Activated effector memory CD4-positive, alpha-beta T cell treated with Interleukin-2 at 50 U/mL for 16 hours (primary cell): ENCODE measurements at places on chromosomes 3 and 15.
A peak's percentile ranks its signal among the peaks of the same experiment; 100 is the strongest.

GRCh38 chr15:79673416-79674123, 223.2 kb downstream of the MTHFS start:
- no peak for DNase-seq

DNA sequence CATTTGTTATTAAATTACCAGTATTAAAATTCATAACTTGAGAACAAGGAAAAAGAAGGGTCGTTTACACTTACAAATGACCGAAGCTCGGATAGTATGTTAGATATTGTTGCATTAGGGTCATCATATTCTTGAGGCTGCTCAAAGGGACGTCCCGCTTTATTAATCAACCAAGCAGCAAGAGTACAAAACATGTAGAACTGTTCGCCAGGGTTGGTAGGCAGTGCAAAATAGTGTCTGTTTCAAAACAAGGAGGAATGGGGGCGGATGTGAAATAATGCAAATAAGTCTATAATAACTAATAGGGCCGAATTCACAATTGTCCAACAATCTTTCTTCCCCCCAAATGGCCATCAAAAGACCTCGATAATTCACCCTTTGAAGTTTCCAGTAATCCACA, 2.9 kb downstream of the IFT57 start:
- no peak for DNase-seq

DNA sequence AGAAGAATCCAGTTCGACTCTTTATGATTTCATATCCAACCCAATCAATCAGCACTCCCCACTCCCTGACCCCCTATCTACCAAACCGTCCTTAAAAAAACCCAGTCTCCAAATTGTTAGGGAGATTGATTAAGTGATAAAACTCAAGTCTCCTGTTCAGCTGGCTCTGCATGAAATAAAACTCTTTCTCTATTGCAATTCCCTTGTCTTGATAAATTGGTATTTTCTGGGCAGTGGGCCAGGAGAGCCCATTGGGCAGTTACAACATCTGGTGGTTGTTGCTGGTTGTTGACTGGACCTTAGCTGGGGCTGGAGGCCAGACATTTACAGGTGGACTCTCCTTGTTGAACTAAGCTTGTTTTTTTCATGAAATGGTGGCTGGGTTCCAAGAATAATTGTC, 642.3 kb downstream of the ROBO2 start:
- no peak for DNase-seq

- no peak for DNase-seq
Observed at GRCh38 chr15:90413411-90414379, 25.7 kb downstream of the IQGAP1 start.

GRCh38 chr3:50316657-50317242, 5.8 kb downstream of the HYAL2 start:
- peak; percentile 82 for DNase-seq

DNA sequence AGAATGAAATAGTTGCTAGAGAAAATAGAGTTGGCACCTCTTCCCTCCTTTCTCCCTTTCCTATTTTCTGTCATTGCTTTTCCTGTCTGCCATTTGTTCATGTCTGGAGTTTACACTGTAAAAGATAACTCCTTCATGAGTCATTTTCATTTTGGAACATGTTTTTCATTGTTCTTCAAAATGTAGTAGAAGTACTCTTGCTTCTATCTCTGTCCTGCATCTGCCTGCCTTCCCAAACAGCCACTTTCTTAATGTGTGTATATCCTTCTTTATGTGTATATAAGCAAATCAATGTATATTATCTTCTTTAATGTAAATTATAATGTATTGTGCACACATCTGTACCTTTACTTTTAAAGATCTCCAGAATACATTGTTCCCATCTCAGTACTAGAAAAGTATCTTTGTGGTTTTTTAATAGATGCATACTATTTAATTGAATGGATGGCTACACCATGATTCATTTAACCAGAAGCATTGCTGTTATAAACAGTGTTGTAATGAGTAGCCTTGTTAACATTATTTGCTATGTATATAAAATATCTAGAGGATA, 41.1 kb downstream of the TSC22D2 start:
- DNase-seq: no peak

GRCh38 chr3:48220746-48221145, 2.5 kb upstream of the CAMP start:
- DNase-seq: no peak

- no peak for DNase-seq
Observed at GRCh38 chr3:141313093-141313683, 55.1 kb upstream of the ZBTB38 start.

GRCh38 chr15:62440362-62441105, 275.4 kb upstream of the C2CD4B start:
- no peak for DNase-seq

DNA sequence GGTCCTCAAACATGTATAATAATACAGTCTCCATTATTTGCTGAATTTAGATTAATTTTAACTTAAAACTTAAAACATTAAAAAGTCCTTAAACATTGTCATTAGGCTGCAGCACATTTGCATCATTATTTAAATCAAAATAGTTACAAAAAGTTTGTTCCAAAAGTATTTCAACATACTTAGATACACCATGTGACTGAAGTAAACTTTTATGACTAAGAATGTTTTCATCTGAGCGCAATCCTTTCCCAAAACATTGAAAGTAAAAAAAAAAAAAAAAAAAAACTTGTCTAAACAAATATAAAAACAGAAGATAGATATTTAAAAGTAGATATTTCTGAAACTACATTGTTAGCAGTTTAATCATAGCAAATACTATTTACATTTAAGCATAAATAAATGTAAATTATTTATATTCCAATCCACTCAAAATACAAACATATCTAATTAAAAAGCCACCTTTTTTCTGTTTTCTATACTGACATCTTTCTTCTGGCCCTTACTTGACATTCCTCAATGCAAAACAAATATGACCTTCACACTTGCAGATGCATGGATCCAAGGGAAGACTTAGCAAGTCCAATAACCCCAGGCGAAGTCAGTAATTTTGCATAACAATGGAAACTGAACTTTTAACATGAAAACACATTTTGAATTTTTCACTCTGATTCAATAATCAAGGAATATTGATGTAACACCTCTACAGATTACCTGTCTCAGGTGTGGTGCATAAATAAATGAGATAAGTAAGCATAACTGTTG, 10.3 kb downstream of the FAM227B start:
- DNase-seq: no peak

DNA sequence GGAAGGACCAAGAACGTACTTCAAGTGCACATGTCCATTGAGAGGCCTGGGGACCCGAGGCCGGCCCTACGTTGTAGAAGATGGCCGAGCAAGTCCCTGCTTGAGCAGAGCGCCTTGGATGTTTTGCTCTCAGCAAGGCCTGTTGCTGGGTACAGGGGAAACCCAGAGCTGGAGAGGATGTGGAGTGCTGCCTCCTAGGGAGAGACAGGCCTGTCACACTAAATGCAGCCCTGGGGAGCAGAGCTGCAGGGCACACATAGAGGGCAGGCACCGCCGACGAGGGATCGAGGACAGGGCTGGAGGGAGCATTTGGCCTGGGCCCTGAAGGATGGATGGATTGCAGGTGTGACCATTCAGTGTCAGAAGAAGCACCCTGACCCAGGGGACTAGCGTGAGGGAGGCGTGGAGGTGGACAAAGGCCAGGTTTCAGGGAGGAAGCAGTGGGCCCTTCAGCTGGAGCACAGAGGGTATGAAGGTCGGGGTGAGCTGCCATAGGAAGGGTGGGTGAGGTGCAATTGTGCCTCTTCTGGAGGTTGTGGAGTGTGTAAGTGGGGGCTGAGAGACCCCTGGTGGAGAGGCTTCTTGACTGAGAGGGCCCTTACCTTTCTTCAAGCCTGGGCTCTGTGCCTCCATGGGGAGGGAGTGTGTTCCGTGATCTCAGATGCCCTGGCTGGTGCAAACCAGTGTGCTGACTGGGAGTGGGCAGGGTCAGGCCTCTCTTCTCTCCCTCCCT, 142.4 kb downstream of the CHDH start:
- DNase-seq: no peak

DNA sequence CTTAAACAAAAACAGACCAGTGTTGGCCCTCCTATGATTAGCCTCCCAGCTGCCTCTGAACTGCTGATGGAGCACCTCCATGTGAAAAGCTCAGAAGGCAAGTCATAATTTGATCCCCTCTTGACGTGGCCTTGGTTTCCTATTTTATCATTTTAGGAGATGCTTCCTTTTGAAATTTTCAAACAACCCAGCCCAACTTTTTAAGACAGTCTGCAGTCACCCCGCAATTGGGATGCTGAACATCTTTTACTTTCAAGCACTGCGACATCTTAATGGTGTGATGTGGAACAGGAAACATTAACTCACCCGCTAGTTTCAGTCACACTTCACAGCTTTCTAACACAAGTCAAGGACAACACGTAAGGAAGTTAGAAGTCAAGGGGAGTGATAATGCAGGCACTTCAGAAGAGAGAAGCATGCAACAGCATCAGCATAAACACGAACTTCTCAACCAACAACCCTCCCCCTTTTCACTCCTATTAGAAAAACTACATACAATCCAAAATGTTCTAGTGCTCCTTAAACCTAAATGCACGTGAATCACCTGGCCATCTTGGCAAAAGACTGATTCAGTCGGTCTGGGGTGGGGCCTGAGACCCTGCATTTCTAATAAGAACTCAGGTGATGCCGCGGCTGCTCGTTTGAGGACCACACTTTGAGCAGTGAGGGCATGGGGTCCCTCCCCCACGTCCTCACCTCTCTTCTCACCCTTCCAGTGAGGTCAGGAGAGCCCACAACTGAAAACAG, 161.5 kb downstream of the FOXP1 start:
- no peak for DNase-seq

DNA sequence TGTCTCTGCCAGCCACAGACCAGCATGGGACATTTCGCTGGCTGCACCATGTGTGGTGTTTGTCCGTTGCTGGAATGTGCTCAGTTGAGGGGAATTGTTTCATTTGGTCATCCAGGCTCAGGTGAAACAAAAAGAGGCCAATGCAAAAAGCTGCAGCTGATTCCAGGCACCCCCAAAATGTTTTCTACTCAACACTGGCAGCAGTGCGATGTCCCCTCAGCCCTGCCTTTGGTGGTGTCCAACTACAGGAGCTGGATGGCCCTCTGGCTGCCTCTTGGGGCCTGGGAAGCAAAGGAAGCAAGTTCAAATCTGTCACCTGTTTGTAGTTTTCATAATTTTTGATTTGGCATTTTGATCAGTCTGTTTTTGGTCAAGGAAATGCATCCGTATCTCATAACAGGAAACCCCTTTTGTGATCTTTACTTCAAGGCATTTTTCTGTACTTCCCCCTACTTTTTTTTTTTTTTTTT, 141.8 kb downstream of the EEFSEC start:
- DNase-seq: no peak

GRCh38 chr15:78082106-78082742, 4.7 kb upstream of the TBC1D2B start:
- no peak for DNase-seq

- no peak for DNase-seq
Observed at GRCh38 chr3:30477149-30477921, 129.1 kb upstream of the TGFBR2 start.

DNA sequence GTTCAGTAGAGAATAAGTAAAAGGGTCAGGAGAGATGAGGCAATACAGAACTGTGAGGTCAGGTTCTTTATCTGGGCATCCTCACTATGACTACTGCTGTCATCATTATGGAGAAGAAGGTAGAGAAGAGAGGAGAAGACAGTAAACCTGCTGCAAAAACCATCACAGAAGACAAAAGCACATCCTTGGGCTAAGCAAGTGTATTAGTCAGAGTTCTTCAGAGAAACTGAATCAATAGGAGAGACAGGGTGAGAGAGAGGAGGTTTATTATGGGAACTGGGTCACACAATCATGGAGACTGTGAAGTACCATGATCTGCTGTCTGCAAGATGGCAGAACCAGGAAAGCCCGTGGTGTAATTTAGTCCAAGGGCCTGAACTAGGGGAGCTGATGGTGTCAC, 9.5 kb upstream of the ABHD17C start:
- no peak for DNase-seq

DNA sequence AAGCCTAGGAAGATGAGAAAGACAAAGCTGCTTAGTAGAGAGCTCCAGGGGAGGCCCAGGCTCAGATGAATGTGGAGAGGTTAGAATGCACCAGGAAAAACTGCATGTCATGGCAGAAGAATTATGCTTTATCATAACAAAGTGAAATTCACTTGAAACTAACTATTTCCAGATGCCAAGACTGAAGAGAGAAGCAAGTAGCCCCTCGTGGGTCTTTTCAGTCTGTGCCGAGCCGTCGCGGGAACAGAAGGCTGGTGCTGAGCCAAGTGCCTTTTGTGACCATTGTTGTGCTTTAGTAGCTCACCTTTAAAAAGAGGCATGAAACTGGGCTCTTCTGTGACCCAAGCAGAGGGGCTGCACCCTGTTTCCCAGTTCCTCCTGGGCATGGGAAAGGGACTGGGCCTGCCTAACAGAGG, 73.2 kb downstream of the CHDH start:
- no peak for DNase-seq

DNA sequence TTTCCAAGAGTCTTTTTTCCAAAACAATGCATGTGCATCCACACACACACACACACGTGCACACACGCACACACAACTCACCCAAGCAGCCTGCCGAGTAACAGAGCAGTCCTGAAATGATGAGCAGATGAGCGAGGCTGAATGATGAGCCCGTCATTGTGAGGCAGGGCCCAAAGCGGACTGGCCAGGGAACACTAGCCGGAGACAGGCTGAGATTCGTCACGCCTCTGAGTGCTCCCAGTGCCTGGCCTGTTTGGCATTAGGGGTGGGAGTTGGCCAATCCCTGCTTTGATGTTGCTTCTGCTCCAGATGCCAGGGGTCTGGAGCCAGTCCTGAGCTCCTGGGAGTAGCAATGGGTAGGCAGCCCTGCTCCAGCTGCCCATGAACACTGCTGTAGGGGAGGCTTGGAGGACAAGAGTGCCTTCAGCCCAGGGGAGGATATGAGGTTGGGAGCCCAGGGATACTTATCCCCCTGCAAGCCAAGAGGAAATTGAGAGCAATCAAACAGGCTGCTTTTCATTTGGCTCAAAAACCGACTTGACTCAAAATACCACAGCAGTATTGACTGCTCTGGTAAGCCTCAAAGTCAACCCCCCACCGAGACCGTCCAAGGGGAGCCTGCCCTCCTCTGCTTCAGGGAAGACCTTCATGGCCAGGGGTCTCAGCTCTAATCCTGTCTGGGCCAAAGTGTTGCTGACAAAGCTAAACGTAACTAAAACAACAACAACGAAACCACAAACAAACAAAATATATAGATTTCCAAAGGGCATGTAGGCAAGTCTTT, 22.9 kb downstream of the COLQ start:
- no peak for DNase-seq
